ENCODE measurements at places on chromosomes 7 and 10.
A peak's percentile ranks its signal among the peaks of the same experiment; 100 is the strongest.

DNA sequence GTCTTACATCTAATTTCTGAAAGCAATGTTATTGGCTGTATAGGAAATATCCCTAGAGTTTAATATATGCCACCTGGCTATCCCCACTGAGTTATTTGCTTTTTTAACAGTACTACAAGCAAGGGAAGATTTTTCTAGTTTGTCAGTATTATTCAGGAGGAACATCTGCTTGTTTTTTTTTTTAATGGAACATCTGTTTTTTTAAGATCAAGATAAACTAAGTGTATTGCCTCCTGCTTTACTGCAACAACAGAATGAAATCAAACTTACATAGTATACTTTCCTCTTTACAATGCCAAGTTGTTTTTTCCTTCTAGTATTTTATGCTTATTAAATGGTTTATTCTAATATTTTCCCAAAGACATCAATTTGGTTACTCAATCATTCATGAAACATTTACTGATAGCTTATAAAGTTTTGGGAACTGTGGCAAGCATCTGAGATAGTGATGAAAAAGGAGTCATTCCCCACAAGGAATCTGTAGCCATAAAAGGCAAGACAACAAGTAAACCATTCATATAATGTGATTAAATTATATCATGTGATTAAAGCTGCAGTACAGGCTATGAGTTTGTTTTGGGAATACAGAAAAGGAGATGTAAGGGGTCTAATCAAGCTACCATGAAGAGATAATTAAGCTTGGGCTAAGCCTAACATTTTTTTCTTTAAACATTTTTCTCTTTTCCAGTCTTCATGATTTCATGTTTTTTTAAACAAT lies 17.4 kb downstream of the MTPN start:
- DNase-seq: no peak

GRCh38 chr10:30178356-30178964 lies 119.1 kb upstream of the JCAD start:
- no peak for DNase-seq

- no peak for DNase-seq
Measured at GRCh38 chr10:48573045-48573444, 31.8 kb downstream of the ARHGAP22 start.

- no peak for DNase-seq
Measured at GRCh38 chr10:49053053-49053997, 62.0 kb downstream of the VSTM4 start.

GRCh38 chr7:34821932-34822558 lies 164.0 kb downstream of the NPSR1 start:
- DNase-seq: no peak

DNA sequence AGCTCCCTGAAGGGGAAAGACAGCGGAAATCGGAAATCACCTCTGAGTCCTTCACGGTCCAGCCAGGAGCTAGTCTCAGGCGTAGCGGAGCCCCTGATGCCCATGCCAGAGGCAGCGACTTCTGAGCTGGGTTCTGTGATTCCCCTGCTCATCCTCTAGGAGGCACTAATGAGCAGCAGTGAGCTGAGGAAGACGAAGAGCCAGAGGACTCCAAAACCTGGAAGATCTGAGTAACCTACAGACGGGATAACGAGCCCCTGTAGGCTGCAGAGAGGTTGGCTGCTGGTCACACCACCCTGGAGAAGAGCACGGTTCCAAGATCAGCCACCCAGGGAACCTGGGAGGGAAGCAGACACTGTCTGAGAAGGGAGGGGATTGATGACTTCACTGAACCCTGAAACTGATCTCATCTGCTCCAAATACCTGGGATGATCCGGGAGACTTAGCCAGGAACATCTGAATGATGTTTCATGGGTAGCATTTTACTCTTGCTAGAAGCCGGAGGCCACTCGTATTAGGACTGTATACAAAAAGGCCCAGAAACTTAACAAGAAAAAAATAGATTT lies 304.1 kb downstream of the PAXIP1 start:
- no peak for DNase-seq

DNA sequence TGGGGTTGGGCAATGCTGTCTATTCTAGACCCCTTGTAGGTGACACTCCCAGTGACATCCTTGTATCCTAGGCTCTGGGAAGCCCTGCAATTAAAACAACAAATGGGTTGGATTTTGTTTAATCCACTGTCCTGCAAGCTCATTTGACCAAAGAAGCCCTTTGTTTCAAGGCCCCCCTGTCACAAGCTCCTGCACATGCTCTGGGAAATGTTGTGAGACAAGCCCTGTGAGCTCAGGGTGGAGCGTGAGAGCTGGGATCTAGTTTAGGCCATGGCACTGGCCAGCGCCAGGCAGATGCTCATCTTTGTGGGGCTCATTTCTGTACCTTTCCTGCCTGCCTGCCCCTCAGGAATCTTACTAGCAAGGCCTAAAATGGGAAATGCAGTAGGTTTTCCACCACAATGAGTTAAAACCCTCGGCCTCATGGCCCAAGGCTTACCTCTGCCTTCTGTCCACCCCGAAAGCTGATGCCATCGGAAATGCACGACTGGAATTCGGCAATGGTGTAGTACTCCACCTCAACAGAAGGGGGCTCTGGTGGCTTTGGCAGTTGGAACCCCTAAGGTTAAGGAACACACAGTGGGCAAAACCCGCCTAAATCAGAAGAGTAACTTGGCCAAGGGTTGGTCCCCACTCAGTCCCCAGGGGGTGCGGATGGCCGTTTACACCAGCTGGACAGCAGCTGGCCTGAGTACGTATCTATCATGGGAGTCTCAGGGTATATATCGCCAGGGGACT lies 112.0 kb downstream of the NEURL1 start:
- peak; percentile 77 for DNase-seq

- DNase-seq: no peak
Measured at GRCh38 chr10:91742229-91742628, 56.0 kb upstream of the TNKS2 start.

DNA sequence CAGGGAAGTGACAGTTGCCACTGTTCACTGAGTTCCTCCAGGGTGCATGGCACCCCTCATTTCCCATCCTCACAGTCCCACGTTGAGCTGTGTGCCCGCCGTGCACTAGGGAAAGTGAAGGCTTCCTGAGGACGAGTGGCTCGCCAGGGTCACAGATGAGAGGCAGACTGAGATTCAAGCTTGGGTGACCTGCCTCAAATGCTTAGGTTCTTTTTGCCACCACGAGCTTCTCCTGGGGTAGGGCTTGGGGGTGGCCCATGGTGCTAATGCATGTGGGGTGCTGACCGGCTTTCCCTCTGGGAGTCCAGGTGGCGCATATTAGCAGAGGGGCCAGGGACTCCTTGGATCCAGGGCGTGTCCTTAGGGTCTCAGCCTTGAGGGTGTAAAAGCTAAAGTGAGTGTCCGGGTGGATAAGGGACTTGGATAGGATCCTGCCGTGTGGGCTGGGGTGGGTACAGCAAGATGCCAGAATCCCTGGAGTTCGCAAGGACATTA lies 1.9 kb downstream of the CALHM2 start:
- DNase-seq: no peak

Data from frontal cortex (tissue), 4 donors.